ENCODE measurements at places on chromosomes 1 and 21.

DNA sequence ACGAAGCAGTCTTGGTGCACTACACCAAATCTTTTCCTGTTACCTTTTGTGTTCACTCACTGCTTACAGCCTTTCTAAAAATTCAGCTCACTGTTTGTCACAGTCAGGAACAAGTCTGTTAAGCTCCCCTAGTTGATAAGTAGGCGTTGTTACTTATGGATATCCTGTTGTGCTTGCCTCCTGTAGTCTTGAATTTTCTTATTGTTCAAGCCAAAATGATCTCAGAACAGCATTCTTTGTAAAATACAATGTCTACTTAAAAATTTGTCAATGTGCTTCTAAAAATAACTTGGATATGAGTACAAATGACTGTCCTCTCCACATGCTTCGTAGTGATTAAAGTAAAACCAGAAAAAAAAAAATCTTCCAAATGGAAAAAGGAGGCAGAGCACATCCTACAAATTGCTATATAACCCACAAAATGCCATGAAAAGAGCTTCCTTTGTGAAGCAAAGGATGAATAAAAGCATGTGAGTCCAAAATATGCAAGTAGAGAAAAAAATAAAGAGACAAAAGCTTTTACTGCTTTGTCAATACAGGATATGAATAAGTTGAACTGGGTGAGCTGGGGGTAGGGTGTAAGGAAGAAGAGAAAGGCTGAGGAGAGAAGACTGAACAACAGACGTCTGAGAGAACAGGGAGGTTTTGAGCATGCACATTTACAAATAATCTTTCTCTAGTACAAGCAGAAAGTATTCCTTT, 228.9 kb upstream of the ADGRL4 start:
- DNase-seq: no peak

- DNase-seq: no peak
Measured at GRCh38 chr1:156376146-156376545, 7.1 kb downstream of the RHBG start.

GRCh38 chr1:160243767-160244166, 18.6 kb downstream of the DCAF8 start:
- no peak for DNase-seq

GRCh38 chr1:205939690-205940330, 3.4 kb downstream of the SLC26A9 start:
- no peak for DNase-seq

- DNase-seq: no peak
Measured at GRCh38 chr1:21794656-21795055, 11.7 kb upstream of the USP48 start.

DNA sequence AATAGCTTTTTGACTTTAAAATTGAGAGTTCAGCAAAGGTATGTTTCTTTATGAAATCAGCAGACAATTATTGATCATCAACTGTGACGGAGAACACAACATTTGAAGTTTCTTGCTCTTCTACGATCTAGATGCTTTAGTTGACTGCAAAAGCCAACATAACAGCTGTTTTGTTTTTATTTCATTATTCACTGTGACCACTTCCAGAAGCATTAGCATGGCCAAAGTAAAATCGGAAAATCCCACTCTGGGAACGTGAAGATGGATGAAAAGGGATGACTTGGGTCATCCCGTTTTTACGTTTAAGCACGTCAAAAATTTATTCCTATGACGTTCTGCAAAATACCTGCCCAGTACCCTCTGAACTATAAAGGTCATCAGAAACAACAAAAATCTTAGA, 833.0 kb upstream of the ADAMTS5 start:
- no peak for DNase-seq

DNA sequence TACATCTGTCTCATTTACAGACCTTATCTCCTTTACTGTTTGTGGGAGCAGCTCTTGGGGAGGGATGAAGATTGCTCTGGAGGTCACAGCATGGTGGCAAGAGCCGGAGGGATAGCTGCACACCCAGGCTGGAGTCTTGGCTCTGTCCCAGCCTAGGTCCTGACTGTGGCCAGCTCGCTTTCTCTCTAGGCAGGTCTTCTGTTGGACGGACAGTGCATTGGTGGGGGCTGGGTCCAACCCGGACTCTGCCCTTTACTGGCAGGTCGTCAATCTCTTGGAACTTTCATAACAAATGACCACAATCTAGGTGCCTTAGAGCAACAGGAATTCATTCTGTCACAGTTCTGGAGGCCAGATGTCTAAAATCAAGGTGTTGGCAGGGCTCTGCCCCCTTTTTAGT, 319.8 kb upstream of the C1orf174 start:
- DNase-seq: no peak

DNA sequence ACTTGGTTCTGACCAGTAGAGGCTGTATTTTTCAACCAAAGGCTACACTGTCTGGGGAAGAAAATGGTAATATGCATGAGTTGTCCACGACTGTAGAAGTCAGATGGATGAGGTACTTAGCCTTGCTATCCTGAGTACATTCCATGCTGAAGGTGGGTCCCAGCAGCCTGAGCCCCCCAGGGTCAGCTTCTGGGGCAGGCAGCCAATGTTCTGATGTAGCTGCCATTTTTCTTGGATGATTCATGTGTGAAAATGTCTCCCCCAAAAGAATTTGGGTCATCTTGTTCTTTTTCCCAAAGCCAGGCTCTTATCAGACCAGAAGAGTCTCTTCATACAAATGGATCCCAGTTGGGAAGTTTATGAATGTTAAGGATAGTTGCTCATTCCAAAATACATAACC, 172.2 kb upstream of the UBE2U start:
- no peak for DNase-seq

DNA sequence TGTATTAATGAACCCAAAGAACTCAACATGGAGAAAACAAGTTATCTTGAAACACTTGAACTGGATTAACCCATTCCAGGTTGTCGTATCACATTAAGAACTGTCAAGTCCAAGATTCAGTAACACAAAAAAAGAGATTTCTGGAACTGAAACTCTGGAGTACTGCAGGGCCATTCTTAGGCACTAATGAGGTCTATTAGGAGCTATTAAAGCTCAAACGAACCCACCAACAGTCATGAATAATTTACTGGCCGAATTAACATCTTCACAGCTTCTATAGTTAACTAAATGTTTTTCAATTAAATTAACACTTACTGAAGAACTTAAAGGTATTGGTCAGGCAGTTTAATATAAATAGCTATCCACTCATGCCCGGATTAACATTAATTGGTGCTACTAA, 4.6 kb downstream of the CSDE1 start:
- DNase-seq: no peak

- DNase-seq: no peak
Measured at GRCh38 chr1:181998858-181999257, 62.7 kb downstream of the ZNF648 start.

DNA sequence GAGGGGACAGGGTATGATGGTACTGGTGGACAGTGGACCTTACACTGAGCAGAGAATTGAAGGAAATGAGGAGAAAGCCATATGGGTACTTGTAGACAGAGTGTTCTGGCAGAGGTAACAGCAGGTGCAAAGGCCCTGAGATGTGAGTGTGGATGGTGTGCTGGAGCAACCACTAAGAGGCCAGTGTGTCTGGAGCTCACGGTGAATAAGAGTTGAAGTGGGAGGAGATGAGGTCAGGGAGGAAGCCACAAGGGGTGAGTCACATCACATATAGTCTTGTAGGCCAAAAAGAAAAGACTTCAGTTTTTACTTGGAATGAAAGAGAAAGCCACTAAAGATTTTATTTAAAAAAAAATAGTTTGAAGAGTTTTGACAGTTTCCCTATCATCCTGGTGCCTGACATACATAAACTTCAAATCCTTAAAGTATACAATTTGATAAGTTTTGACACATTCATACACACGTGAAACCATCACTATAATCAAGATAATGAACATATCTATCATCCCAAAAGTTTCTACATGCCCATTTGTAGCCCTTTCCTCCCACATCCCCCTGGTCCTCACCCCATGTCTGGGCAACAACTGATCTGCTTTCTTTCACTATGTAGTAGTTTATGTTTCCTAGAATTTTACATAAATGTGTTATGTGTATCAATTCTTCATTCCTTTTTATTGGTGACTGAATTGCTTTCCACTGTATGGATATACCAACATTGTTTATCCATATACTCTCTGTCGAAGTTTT, 148.4 kb downstream of the GPATCH2 start:
- no peak for DNase-seq

- no peak for DNase-seq
Measured at GRCh38 chr1:89552471-89553081, 27.9 kb downstream of the LRRC8B start.

- DNase-seq: no peak
Measured at GRCh38 chr1:189036628-189037027, 1441.0 kb downstream of the BRINP3 start.

GRCh38 chr1:242710847-242711246, 186.3 kb upstream of the PLD5 start:
- DNase-seq: no peak

- peak; percentile 69 for DNase-seq
Measured at GRCh38 chr1:48469616-48470480, 2.2 kb downstream of the SPATA6 start.

- DNase-seq: no peak
Measured at GRCh38 chr1:21894034-21894881, 42.9 kb downstream of the HSPG2 start.

Data from left hindlimb (tissue), 1 donor.